ENCODE measurements at places on chromosomes 3 and 15.

- no peaks in the 10 kb centered on the region for H3K27me3 ChIP-seq
- no peak overlapping the region for H3K4me3 ChIP-seq
- H3K27ac ChIP-seq, result no peak overlapping the region
- peaks cover 4% of the 10 kb centered on the region for H3K4me1 ChIP-seq
Observed at GRCh38 chr3:45929042-45929679, 14.1 kb upstream of the CXCR6 start.

DNA sequence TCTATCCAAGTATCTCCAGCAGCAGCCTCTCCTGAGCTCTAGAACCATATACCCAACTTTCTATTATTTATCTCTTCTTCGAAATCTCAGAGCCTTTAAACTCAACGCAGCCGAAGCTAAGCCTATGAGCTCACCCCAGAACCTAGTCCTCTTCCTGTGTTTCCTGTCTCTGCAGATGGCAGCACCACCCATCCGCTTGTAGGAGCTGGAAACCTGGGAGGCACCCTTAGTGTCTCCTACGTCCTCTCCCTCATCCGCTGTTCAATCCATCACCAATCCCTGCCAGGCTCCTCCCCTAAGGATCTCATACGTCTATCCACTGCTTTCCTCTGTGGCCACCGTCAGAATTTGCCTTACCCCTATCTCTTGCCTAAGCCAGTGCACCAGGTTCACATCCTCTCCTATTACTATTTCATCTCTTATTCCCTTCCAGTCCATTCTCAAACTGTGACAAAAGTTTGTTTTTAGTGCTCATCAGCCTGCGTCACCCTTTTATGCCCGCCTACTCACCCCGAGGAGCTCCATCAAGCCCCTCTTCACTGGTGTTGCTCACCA lies 9.6 kb downstream of the VGLL4 start:
- DNase-seq, result no peak
- peaks cover 3% of the 10 kb centered on the region for H3K27me3 ChIP-seq
- no peak overlapping the region for H3K4me3 ChIP-seq
- no peak overlapping the region for H3K27ac ChIP-seq
- H3K36me3 ChIP-seq, result no peaks in the 10 kb centered on the region
- H3K4me1 ChIP-seq, result peaks cover 25% of the 10 kb centered on the region

DNA sequence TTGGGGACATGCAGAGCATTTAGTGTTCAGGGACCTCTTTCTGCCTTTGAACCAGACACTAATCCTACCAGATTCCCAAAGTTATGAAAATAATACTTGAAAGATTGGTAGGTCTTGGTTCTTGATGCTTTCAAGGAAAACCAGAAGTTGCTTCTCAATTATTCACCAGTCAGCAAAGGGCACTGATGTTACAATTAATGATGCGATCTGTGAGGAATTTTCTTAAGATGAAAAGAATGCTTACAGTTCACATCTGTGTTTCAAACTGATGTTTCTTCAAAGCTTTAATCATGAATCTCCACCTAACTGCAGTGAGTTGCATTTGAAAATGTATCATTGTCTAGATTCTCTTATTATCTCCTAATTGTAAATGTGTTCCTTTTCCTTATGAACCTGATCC lies 161.0 kb downstream of the NAALADL2 start:
- H3K27me3 ChIP-seq, result no peaks in the 10 kb centered on the region
- no peak for DNase-seq
- H3K36me3 ChIP-seq, result no peaks in the 10 kb centered on the region
- peaks cover 2% of the 10 kb centered on the region for H3K4me1 ChIP-seq

- no peak overlapping the region for H3K4me3 ChIP-seq
- no peaks in the 10 kb centered on the region for H3K36me3 ChIP-seq
- H3K27ac ChIP-seq, result no peak overlapping the region
- H3K27me3 ChIP-seq, result no peaks in the 10 kb centered on the region
Observed at GRCh38 chr3:53506763-53507145, 12.3 kb downstream of the CACNA1D start.

- H3K27ac ChIP-seq, result no peak overlapping the region
Observed at GRCh38 chr15:23482764-23483489, 35.9 kb upstream of the GOLGA6L2 start.

GRCh38 chr3:107992976-107993684 lies 97.7 kb downstream of the CD47 start:
- DNase-seq, result no peak
- no peak overlapping the region for H3K4me3 ChIP-seq
- no peaks in the 10 kb centered on the region for H3K36me3 ChIP-seq
- H3K27ac ChIP-seq, result no peak overlapping the region
- no peaks in the 10 kb centered on the region for H3K27me3 ChIP-seq

DNA sequence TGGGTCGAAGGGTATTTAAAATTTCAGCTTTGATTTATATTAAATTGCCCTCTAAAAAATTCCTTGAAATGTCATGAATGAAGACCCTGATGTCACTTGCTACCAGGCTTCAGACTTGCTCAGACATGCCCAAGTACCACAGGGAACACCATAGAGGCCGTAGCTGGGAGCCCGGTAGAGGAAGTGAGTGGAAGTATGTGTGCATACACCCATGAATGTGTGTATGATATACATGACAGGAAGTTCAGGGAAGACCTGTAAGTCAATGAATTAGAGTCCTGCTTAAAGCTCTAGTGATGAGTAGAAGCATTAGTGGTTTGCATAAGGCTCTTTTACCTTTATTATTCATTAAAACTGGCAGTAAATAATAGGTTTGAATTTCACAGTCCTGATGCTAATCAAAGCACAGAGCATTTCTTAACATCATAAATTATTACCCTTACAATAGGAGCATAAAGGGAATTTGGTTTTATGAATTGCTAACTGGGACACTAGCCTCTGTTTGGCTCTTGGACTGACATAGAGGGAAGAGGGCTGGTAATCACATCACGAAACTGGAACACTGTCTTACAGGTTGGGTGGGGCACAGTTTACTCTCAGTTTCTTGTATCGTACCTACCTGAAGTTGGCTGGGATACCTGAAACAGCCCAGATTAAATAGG lies 144.4 kb downstream of the CHST2 start:
- no peak for DNase-seq
- H3K4me3 ChIP-seq, result no peak overlapping the region
- no peaks in the 10 kb centered on the region for H3K36me3 ChIP-seq
- peaks cover 2% of the 10 kb centered on the region for H3K4me1 ChIP-seq

DNA sequence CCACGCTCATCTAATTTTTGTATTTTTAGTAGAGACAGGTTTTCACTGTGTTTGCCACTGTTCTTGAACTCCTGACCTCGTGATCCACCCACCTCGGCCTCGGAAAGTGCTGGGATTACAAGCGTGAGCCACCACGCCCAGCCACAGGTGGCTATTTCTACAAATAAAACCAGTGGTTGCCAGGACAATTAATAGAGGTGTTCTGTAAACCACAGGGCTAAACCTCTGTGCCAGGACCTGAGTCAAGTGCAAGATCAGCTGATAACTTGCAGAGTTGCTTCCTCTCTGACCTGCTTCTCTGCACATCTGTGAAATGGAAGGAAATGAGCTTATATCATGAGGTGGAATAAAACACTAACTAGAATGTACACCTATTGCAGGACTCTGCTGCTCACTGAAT lies 72.8 kb downstream of the CD200R1L start:
- no peaks in the 10 kb centered on the region for H3K36me3 ChIP-seq
- H3K4me3 ChIP-seq, result no peak overlapping the region
- H3K27ac ChIP-seq, result no peak overlapping the region

- no peak overlapping the region for H3K27ac ChIP-seq
Observed at GRCh38 chr3:54835701-54836100, 92.2 kb downstream of the LRTM1 start.

GRCh38 chr15:78092261-78093041 lies at the start of gene SH2D7:
SH2D7 (plus strand) TSS chr15:78092561; CDS start chr15:78092585, 24 bp downstream.
- H3K36me3 ChIP-seq, result no peaks in the 10 kb centered on the region
- no peak for DNase-seq
- H3K4me1 ChIP-seq, result no peaks in the 10 kb centered on the region
- no peak within 1 kb of the TSS for H3K27ac ChIP-seq

- H3K4me1 ChIP-seq, result no peaks in the 10 kb centered on the region
- no peak for DNase-seq
- no peaks in the 10 kb centered on the region for H3K36me3 ChIP-seq
- no peak overlapping the region for H3K27ac ChIP-seq
- H3K4me3 ChIP-seq, result no peak overlapping the region
Observed at GRCh38 chr3:162217647-162218046, 721.0 kb downstream of the OTOL1 start.

- no peaks in the 10 kb centered on the region for H3K4me1 ChIP-seq
- peaks cover 4% of the 10 kb centered on the region for H3K27me3 ChIP-seq
- DNase-seq, result no peak
Observed at GRCh38 chr3:95654570-95655362, 1159.6 kb upstream of the EPHA6 start.

GRCh38 chr15:91022832-91023129 lies 387 bp upstream of the VPS33B start:
- H3K4me1 ChIP-seq, result peaks cover 11% of the 10 kb centered on the region

DNA sequence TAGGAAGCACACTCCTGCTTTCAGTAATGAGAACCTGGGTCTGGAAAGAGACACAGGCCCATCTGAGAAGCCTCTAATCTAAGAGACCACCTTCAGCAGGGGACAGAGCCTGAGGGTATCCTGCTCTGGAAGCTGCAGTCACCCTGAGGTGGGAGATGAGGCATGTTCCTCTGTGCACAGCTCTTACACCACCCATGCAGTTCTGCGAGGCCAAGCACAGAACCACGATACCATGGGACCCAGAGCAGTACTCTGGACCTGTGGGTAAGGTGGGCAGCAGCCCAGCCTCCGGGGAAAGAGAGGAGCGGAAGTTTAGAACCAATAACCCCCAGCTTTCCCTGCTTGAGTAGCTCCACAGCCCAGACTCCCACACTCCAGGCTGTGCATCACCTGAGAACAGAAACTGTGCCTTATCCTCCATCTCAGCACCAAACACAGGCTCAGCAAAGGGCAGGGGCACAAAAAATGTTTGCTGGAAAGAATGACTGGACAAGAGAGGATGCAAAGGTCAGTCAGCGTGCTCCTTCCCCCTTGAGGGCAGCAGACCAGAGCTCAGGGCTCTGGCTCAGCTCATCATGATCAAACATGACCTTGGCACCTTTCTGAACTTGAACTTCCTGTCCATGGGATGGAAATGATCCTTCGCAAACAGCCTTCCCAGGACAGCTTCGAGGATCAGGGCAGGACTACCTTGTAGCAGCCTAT lies 43.1 kb downstream of the RBPMS2 start:
- H3K27me3 ChIP-seq, result peaks cover 4% of the 10 kb centered on the region
- no peaks in the 10 kb centered on the region for H3K4me1 ChIP-seq
- no peak overlapping the region for H3K27ac ChIP-seq
- no peak for DNase-seq
- no peaks in the 10 kb centered on the region for H3K36me3 ChIP-seq

- H3K4me1 ChIP-seq, result no peaks in the 10 kb centered on the region
- H3K27ac ChIP-seq, result no peak overlapping the region
- no peak for DNase-seq
- no peak overlapping the region for H3K4me3 ChIP-seq
- H3K27me3 ChIP-seq, result peaks cover 2% of the 10 kb centered on the region
Observed at GRCh38 chr3:147875498-147875897, 466.3 kb downstream of the ZIC1 start.

DNA sequence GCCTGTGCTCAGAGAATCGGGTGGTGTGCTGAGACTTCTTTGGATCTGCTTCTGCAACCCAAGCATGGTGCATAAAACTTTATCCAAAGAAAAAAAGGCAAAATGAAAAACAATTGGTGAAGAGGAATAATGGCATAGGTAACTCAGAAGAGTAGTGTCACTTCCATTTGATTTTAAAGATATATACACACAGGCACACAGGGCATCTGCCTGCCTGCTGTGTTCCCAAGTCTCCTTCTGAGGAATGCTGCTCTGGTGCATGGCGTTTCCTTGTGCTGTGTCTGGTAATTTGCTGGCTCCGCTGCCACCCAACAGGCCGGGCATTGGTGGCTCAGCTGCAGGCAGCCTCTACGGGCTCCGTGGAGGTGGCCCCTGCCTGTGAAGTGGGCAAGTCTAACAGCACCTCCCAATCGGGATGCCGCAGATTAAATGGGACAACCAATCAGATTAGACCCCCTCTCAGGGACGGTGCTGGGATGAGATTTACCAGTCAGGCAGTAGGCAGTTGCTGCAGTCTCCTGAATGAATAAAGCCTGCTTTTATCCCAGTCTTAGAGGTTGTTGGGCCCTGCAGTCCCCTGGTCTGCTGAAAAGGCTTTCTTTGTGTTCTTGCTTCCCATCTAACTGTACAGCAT lies 253.7 kb upstream of the RASGRP1 start:
- no peak overlapping the region for H3K4me3 ChIP-seq
- no peaks in the 10 kb centered on the region for H3K36me3 ChIP-seq
- DNase-seq, result no peak
- H3K27me3 ChIP-seq, result no peaks in the 10 kb centered on the region
- H3K4me1 ChIP-seq, result no peaks in the 10 kb centered on the region

DNA sequence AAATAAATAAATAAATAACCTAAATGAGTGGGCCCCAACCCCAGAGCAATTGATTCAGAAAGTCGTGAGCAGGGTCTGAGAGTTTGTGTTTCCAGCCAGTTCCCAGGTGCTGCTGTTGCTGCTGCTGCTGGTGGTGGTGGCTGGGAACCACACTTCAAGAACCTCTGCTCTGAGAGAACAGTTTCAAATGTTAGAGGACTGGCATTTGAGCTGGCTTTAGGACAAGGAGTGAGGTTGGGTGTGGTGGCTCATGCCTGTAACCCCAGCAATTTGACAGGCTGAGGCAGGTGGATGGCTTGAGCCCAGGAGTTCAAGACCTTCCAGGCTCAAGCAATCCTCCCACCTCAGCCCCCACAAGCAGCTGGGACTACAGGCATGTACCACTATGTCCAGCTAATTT lies 123.1 kb upstream of the UBE2E1 start:
- no peak overlapping the region for H3K4me3 ChIP-seq
- H3K27me3 ChIP-seq, result peaks cover 4% of the 10 kb centered on the region
- H3K4me1 ChIP-seq, result peaks cover 3% of the 10 kb centered on the region
- DNase-seq, result no peak

DNA sequence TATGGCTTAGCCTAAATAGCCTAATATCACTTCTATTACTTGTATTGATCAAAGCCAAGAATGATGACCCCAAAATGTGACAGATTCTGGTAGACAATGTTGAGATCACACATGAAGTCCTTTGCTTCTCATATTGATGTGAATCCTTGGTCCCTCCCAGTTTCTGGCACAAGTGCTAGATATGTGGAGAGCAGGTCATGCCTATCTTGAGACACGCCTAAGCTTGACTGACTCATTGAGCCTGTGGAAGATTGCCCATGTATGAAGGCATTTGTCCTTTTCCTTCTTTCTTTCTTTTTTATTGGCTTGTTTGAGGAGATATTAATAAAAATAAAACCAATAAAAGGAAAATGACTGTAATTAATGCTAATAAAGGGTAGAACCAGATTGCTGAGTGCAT lies 54.0 kb upstream of the TMEM108 start:
- H3K36me3 ChIP-seq, result no peaks in the 10 kb centered on the region
- H3K4me1 ChIP-seq, result no peaks in the 10 kb centered on the region
- DNase-seq, result no peak
- no peak overlapping the region for H3K4me3 ChIP-seq
- H3K27ac ChIP-seq, result no peak overlapping the region

GRCh38 chr3:167350245-167350862 lies 29.7 kb downstream of the ZBBX start:
- no peaks in the 10 kb centered on the region for H3K4me1 ChIP-seq
- H3K27me3 ChIP-seq, result no peaks in the 10 kb centered on the region
- no peak for DNase-seq
- H3K4me3 ChIP-seq, result no peak overlapping the region
